ENCODE measurements at places on chromosomes 5 and 9. TPM values are rescaled to one million over a fixed set of nuclear protein-coding genes. Genes with fewer than 3 reads are reported as not detected.

The CRB2 gene
- 7.2 TPM for total RNA-seq

The POLR1E gene
- total RNA-seq: 36.3 TPM

The ZBED3 gene
- total RNA-seq: 4.4 TPM

The SLC34A3 gene
- not detected for total RNA-seq

The SPATA31D4 gene
- not detected for total RNA-seq

The HSD17B3 gene
- 0.63 TPM for total RNA-seq

The MZB1 gene
- total RNA-seq: not detected

The NEURL1B gene
- 26.6 TPM for total RNA-seq

The C9orf43 gene
- total RNA-seq: 0.94 TPM

The S100Z gene
- total RNA-seq: not detected

The COL5A1 gene
- total RNA-seq: 3.4 TPM

The GPR21 gene
- 17.2 TPM for total RNA-seq

The CCDC183 gene
- 6.3 TPM for total RNA-seq

The PDGFRB gene
- 27.5 TPM for total RNA-seq

The ANKRD20A1 gene
- 5.9 TPM for total RNA-seq

The LCN9 gene
- total RNA-seq: not detected

The TMOD1 gene
- 42.6 TPM for total RNA-seq

The FASTKD3 gene
- total RNA-seq: 21.3 TPM

The F2RL1 gene
- 0.94 TPM for total RNA-seq

The HTR1A gene
- 18.5 TPM for total RNA-seq

The TSSK1B gene
- total RNA-seq: 0.31 TPM

The SAXO1 gene
- total RNA-seq: under 0.01 TPM

The BAAT gene
- total RNA-seq: 0.31 TPM

The CER1 gene
- total RNA-seq: 0.63 TPM

The NR4A3 gene
- total RNA-seq: 13.5 TPM

The FOXD4 gene
- total RNA-seq: 0.31 TPM

The GLRA1 gene
- total RNA-seq: not detected

The PCDHB7 gene
- 17.8 TPM for total RNA-seq
